Activated naive CD4-positive, alpha-beta T cell treated with Interleukin-2 at 50 U/mL for 16 hours (primary cell): ENCODE measurements at places on chromosomes 4 and X.

GRCh38 chrX:10828640-10829039 lies 208.3 kb upstream of the MID1 start:
- no peak for DNase-seq

DNA sequence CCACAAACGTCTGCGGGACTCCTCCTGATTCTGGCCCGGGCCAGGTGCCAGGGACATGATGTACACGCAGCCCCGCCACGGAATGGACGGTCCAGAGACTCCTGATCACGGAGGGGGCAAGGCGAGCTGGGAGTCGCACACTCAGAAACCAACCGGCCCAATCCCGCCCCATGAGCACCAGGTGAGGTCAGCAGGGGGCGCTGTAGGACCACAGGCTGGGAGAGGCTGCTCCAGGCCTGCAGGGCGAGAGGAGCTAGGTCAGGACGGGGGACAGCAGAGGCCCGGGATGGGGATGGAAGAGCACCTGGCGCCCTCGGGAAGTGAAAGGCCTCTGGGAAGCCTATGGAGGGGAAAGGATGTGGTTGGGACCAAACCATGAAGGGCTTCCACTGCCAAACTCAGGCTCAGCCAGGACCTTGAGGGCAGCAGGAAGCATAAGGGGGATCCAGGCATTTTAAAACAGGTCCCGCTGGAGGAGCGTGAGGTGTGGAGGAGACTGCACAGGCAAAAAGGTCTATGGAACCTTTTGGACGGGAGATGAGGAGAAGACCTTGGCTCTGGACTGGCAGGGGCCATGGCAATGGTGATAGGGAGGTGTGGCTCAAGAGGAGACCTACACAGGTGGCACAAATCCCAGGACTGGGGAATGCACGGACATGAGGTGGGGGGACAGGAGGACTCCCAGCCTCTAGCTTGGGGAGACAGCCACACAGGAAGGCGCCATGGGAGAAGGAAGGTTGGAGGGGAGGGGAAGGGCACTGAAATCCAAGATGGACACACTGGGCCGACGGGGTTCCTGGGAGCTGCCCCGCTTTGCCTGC lies 79.2 kb downstream of the MTMR1 start:
- peak; percentile 79 for DNase-seq

DNA sequence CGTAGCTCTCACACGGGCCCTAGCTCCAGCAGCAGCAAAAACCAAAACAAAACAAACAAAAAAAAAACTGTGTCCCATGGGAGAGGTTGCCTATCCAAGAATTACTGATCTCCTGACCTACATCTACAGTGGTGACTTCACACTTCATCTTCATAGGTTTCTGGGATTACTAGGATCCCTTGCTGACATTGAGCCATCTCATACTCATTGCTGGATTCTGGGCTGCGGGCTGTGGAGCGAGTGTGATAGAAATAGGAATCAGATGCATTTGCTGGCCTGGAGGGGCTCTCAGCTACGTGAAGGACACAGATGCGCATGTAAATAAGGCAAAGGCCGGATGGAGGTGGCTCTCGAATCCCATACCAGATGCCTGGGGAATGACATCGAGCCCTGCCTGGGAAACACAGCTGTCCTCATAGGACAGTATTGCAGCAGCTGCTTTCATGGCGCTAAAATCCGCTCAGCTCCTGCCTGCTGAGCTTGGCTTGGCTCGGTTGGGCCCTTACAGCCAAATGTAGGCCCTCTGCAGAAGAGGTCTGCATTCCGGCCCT lies 41.7 kb downstream of the CNGA2 start:
- no peak for DNase-seq

- DNase-seq, result no peak
These were observed 3.7 kb upstream of the FAM241A start for GRCh38 chr4:112141366-112142138.

DNA sequence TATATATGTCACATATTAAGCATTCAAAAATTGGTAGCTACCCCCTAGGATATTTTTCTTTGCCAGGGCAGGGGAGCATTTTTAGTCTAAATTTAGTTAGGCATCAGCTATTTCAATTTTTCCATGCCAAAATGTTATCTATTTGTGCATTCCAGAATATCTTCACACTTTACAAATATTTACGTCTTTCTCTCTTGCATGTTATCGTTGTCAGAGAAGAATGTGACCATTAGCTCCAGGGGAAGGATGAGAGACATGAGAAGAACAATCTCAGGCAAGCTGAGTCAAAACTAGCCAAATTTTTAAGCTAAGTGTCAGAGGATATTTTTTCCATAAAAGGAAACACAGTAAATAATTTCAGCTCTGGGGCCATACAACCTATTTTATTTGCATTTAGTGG lies 885.0 kb upstream of the EPHA5 start:
- no peak for DNase-seq

GRCh38 chr4:74483226-74483911 lies 38.4 kb downstream of the AREG start:
- DNase-seq, result no peak
